IMR-90 (cell line): ENCODE measurements at places on chromosomes 5 and 9. TPM values are rescaled to one million over a fixed set of nuclear protein-coding genes. Genes with fewer than 3 reads are reported as not detected.
A peak's percentile ranks its signal among the peaks of the same experiment; 100 is the strongest.

DNA sequence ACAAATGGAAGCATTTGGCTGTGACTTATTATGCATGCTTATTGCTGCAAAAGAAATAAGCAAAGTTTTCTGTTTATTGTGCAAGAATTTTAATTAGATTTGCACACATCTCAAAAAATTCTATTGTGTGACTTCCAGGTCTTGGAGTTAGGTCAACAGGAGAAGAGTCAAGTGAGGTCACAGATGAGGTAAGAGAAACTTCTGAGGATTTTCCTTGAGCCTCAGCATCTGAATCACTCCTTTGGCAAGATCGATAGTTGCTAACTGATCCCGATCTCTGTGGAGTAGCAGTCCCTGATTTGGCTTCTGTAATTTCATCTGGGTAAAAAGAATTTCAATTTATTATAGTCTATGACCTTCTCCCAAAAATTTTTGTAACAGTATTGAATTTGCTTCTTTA lies 6.9 kb upstream of the TTC33 start:
- no peak overlapping the region for H3K27ac ChIP-seq
- H3K27me3 ChIP-seq = no peaks in the 10 kb centered on the region
- peaks cover 29% of the 10 kb centered on the region for H3K36me3 ChIP-seq
- DNase-seq = peak; percentile 8
- H3K4me1 ChIP-seq = no peaks in the 10 kb centered on the region

OR1B1 gene
- total RNA-seq = not detected in 2 replicates

GRCh38 chr5:26761045-26761444 lies 277.3 kb downstream of the CDH9 start:
- H3K27me3 ChIP-seq = no peaks in the 10 kb centered on the region
- H3K4me1 ChIP-seq = no peaks in the 10 kb centered on the region

GRCh38 chr5:38994324-38994927 lies 79.8 kb downstream of the RICTOR start:
- no peak overlapping the region for H3K27ac ChIP-seq
- H3K4me1 ChIP-seq = no peaks in the 10 kb centered on the region
- no peaks in the 10 kb centered on the region for H3K27me3 ChIP-seq
- peaks cover 6% of the 10 kb centered on the region for H3K36me3 ChIP-seq
- no peak overlapping the region for H3K4me3 ChIP-seq

GRCh38 chr5:1698589-1699316 lies 100.9 kb downstream of the MRPL36 start:
- no peaks in the 10 kb centered on the region for H3K4me1 ChIP-seq
- DNase-seq = no peak
- no peak overlapping the region for H3K27ac ChIP-seq
- H3K36me3 ChIP-seq = no peaks in the 10 kb centered on the region
- H3K27me3 ChIP-seq = peaks cover 2% of the 10 kb centered on the region; the same call in 1 of the 2 replicates

NDUFA8 gene
- 45.2 and 80.8 TPM in 2 replicates for total RNA-seq

DNA sequence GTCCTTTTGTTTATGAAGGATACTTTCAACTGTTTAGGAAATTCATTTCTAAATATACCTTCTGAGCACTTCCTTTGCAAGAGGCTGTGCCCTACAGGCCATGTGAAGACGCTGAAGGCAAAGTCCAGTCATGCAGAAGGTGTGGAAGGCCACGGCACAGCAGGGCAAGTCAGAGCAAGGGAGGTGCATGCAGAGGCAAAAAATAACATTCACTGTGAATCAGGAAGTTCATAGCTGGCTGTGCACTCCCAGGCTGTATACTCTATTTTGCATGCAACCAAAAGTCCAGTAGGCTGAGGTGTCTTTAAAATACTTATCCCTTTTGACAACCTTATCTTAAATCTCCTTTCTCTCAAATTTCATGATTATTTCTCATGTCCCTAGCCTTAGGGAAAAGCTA lies 50.3 kb downstream of the GNAQ start:
- peak; percentile 61 for DNase-seq
- peaks cover 10% of the 10 kb centered on the region for H3K4me1 ChIP-seq
- H3K27me3 ChIP-seq = no peaks in the 10 kb centered on the region
- no peak overlapping the region for H3K4me3 ChIP-seq

TMEFF1 gene
- total RNA-seq = 0.90 and 1.9 TPM in 2 replicates

LCN1 gene
- not detected in 2 replicates for total RNA-seq

DNA sequence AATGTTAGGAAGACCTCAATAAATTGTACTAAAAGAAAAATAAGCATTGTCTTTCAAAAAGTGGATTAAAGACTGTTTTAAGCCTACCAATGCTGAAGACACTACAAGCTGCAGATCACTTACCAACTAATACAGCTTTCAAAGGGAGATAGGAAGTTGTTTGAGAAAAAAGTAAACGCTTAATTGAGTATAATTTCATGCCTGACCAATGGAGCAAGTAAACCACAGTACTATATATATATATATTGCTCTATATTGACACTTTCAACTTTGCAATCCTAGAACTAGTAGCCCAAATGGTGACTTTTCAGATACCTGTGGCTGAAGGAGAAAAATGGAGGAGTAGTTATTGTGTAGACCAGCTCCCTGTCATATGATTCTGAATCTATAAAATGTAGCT lies 85.7 kb downstream of the FREM1 start:
- H3K4me1 ChIP-seq = no peaks in the 10 kb centered on the region
- H3K27ac ChIP-seq = no peak overlapping the region
- no peak for DNase-seq
- H3K36me3 ChIP-seq = no peaks in the 10 kb centered on the region
- H3K4me3 ChIP-seq = no peak overlapping the region

GRCh38 chr9:125970340-125970739 lies 223.2 kb downstream of the PBX3 start:
- H3K4me3 ChIP-seq = no peak overlapping the region
- H3K36me3 ChIP-seq = peaks cover 2% of the 10 kb centered on the region
- H3K4me1 ChIP-seq = no peaks in the 10 kb centered on the region
- DNase-seq = no peak
- H3K27me3 ChIP-seq = peaks cover 2% of the 10 kb centered on the region; the same call in 1 of the 2 replicates

- H3K4me1 ChIP-seq = no peaks in the 10 kb centered on the region
- H3K4me3 ChIP-seq = peak overlapping the region; percentile 88
- H3K36me3 ChIP-seq = no peaks in the 10 kb centered on the region
- DNase-seq = peak; percentile 28
- H3K27me3 ChIP-seq = no peaks in the 10 kb centered on the region
Measured at GRCh38 chr5:75510417-75510835, 1.0 kb downstream of the CERT1 start.

MPDZ gene
- total RNA-seq = 39.3 and 46.4 TPM in 2 replicates

DNA sequence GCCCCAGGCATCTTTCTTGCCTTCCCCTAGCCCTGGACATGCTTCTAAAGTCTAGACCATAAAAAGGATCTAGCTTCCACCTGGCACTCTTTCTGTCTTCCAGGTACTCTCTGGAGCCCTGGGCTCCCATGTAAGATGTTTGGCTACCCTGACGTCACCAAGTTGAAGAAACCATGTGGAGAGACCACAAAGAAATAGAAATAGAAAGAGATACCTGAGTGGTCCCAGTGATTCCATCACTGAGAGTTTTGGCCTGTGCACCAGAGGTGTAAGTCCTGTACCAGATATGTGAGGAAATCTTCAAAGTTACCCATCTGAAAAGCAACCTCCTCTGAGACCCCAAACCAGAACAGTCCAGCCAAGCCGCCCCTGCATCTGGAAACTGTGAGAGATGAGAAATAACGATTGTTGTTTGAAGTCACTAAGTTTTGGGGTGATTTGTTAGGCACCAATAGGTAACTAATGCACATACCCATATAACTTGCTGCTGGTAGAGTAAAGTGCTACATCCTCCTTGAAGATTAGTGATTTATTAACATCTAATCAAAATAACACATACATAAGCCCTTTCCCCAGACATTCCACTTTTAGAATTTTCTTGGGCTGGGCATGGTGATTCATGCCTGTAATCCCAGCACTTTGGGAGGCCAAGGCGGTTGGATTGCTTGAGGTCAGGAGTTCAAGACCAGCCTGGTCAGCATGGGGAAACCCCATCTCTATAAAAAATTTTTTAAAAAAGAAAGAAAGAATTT lies 85.7 kb upstream of the LHFPL2 start:
- no peak for DNase-seq
- H3K27me3 ChIP-seq = no peaks in the 10 kb centered on the region
- no peaks in the 10 kb centered on the region for H3K4me1 ChIP-seq
- H3K36me3 ChIP-seq = no peaks in the 10 kb centered on the region

- no peaks in the 10 kb centered on the region for H3K36me3 ChIP-seq
- H3K27ac ChIP-seq = no peak overlapping the region
- H3K27me3 ChIP-seq = peaks cover 42% of the 10 kb centered on the region
- H3K4me3 ChIP-seq = peak overlapping the region; percentile 13; the same call in 1 of the 2 replicates
- no peaks in the 10 kb centered on the region for H3K4me1 ChIP-seq
Measured at GRCh38 chr5:135553688-135554462, 18.1 kb upstream of the NEUROG1 start.

SGCD gene
- 10.6 TPM in 2 replicates for total RNA-seq

ITGA2 gene
- total RNA-seq = 83.6 and 93.4 TPM in 2 replicates

DNA sequence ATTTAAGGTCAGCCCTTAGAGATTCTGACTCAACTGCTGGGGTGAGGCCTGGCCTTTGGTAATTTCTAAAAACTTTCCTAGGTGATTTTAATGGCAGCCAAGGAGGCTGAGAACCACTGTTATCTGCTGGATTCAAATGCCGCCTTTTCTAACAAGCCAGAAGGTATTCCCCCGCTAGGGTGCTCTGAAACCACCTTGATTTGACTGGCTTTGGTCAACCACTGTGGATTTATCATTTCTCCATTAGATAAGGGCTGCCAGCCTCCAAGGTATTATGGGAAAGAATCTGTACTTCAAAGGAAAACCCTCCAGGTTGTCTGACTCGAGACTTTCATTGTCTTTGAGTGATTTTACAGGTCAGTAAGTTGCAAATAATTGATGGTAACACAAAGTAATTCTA lies 4.3 kb downstream of the ANXA6 start:
- peaks cover 31% of the 10 kb centered on the region for H3K4me1 ChIP-seq
- no peak overlapping the region for H3K27ac ChIP-seq
- H3K36me3 ChIP-seq = peaks cover 12% of the 10 kb centered on the region
- no peaks in the 10 kb centered on the region for H3K27me3 ChIP-seq
- no peak overlapping the region for H3K4me3 ChIP-seq
- no peak for DNase-seq

PCDHA6 gene
- total RNA-seq = under 0.01 TPM in 1 of 2 replicates, not detected in the other

DNA sequence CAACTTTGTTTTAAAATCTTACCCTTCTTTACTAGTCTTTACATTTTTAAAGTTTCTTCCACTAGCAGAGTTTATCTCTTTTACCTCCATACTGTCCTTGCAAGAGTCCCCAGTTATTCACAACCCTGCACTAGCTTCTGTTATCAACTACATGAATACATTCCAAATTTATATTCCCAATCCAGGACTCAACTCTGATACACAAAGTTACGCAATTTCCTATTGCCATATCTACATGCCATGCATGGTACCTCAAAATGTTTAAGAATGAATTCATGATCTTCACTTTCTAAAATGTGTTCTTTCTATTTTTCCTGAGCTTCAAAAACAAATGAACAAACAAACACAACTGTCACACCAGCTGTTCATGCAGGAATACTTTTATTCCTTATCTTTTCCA lies 668.7 kb downstream of the CDH18 start:
- DNase-seq = no peak
- H3K4me3 ChIP-seq = no peak overlapping the region
- H3K4me1 ChIP-seq = no peaks in the 10 kb centered on the region
- no peak overlapping the region for H3K27ac ChIP-seq
- no peaks in the 10 kb centered on the region for H3K36me3 ChIP-seq

SVEP1 gene
- total RNA-seq = 13.1 and 16.7 TPM in 2 replicates

DNA sequence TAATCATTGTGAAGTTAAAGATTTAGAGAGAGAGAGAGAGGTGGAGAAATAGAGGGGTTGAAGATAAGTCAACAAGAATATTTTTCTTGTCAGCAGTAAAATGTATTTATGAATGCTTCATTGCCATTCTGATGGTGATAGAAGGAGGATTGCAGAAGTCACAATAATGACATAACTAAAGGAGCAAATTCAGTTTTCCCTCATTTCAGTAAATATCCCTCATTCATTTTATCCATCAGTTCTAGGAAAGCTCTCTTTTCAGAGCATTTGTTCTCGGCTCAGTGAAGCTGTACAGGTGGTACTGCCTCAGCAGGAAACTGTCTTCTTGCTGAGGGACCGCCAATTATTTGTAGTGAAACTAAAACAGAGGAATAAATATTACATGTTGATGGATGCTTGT lies 681.4 kb downstream of the CETN3 start:
- H3K4me3 ChIP-seq = no peak overlapping the region
- H3K4me1 ChIP-seq = no peaks in the 10 kb centered on the region
- H3K27me3 ChIP-seq = no peaks in the 10 kb centered on the region
- H3K36me3 ChIP-seq = no peaks in the 10 kb centered on the region

C7 gene
- total RNA-seq = 0.54 and 0.83 TPM in 2 replicates

- no peak for DNase-seq
- no peaks in the 10 kb centered on the region for H3K36me3 ChIP-seq
- H3K27ac ChIP-seq = no peak overlapping the region
- H3K27me3 ChIP-seq = no peaks in the 10 kb centered on the region
- H3K4me3 ChIP-seq = no peak overlapping the region
- no peaks in the 10 kb centered on the region for H3K4me1 ChIP-seq
Measured at GRCh38 chr5:52579391-52579790, 208.3 kb upstream of the ITGA1 start.

PCDHGB6 gene
- total RNA-seq = 2.2 and 2.8 TPM in 2 replicates

RGS7BP gene
- not detected in 2 replicates for total RNA-seq

PCDHGA3 gene
- total RNA-seq = 1.4 and 1.7 TPM in 2 replicates

DNA sequence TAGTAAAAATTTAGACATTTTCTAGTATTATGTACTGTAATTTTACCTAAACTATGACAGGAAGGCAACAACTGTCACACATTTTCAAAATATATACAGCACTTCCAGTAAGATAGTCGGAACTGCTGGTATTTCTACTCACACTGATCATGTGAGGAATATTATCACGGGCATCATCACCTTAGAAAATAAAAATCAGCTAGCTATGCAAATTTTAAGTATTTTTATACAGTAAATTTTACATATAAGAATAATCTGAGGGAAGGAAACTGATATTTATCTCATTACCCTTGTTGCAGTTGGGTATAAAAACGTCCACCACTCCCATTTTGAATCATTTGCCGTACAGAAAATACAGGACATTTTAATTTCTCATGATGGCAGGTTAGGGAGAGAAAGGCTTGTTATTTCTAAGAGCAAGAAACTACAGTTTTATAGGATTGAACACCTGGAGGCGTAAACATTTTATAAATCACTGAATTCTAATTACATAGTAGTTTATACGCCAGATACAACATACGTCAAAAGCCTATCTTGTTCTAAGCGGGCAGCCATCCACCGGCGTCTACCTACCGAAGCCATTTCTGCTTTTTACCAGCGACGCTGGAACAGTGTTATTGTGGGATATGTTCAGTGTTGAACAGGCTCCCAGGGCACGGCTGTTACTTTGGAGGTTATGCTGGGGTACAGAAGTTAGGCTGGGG lies 729 bp upstream of the TNPO1 start:
- peak overlapping the region; percentile 78 for H3K4me3 ChIP-seq
- H3K36me3 ChIP-seq = no peaks in the 10 kb centered on the region
- H3K27me3 ChIP-seq = no peaks in the 10 kb centered on the region
- peak overlapping the region; percentile 85 for H3K27ac ChIP-seq
- H3K4me1 ChIP-seq = peaks cover 5% of the 10 kb centered on the region; the same call in 1 of the 2 replicates

LHX6 gene
- under 0.01 TPM in 2 replicates for total RNA-seq

DNA sequence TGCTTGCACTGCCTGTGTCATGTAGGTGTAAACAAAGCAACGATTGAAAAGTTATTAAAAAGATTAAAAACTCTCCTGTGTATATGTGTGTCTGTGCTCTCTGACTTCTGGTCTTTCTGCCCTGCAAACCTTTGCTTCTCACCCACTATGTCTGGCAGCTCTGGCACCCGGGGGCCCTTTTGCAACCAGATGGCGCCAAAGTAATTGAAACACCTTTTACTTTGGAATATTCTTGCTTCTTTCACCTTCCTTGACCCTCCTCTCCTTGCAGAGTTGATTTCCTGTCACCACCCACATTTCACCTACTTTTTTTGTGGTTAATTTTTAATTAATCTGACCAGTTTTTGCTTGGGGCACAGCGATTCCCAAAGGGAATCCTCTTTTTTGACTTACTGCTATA lies 275.5 kb downstream of the ARHGEF28 start:
- H3K4me3 ChIP-seq = no peak overlapping the region
- no peak for DNase-seq
- no peaks in the 10 kb centered on the region for H3K27me3 ChIP-seq
- H3K27ac ChIP-seq = no peak overlapping the region

TMEM252 gene
- not detected in 2 replicates for total RNA-seq
